ENCODE measurements at places on chromosomes 16 and 17.

DNA sequence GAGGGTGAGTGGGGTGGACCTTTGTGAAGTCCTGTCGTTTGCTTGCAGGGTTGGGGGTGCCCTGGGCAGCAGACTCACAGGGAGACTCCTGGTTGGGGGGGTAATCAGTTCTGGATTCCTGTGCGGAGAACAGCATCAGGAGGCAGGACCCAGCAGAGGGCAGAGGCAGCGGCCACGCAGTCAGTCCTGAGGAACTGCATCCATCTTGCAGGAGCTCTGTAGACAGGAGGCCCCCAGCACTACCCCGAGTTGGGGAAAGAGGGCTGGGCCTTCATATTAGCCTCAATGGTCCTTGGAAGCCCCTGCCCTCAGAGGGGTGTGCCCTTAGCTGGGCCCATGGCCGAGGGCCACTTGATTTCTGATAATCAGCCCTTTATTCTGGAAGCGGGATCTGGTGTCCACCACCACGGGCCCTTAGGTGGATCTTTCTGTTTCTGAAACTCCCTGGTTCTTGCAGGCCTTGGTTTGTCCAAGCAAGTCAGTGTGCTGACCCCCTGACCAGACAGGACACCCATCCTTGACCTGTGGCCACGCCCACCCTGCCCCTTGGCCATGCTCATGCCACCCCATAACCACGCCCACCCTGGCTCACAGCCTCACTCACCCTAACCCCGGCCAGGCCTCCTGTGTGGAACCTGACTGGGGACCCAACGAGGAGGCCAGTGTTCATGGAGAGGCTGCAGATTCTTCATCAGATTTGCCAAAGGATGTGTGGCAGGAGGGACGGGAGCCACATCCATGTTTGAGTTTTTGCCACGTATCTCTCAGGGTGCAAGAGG, 73.5 kb upstream of the CBX4 start:
- no peak for DNase-seq

DNA sequence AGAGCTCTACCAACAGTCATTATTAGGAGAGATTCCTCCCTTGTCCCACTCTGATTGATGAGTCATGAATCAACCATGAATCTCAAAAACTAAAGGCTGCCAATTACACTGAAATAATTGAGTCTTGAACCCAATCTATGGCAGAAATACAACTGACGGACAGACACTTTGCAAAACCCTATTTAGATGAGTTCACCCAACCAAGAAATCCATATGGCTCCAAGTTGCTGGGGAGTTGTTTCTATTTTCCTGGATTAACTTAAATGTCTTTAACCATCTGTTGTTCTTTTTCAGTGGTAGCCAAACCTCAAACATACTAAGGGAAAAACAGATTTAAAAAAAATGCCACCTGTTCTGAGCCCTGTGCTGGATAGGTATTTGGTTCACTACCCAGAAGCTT, 151.0 kb downstream of the SHISA9 start:
- no peak for DNase-seq

DNA sequence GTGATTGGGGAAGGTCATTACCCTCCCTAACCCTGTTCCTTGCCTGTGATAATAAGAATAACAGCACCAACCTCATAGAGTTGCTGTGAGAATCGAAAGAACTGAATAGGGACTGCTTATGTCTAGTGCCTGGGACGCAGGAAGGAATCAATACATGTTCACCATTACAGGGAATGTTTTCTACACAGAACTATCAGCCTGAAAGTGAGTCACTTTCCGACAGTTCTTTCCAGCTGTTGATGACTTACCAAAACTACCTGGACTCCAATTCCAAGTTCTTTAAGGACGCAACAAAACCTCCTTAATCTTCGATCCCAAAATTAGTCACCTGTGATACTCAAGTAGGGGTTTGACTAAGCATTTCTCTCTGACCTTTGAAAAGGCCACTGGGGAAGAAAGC, 29.4 kb downstream of the ZNF423 start:
- DNase-seq = no peak

DNA sequence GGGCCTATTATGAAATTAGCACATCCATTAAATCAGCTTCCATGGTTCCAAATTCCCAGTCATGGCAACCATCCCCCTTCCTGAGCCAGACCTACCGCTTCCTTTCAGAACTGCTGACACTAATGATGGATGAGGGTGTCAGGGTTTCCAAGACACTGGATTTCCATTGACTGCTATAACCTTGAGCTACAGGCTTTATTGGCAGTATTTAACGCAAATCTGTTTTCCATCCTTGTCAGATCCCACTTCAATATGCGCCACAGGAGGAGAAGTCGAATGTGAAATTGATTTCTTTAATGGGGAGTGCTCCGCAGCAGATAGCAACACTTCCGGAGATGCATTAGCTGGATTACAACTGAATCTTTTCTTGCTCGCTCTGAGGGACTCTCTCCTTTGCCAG, 197.1 kb downstream of the HS3ST4 start:
- no peak for DNase-seq

GRCh38 chr17:34579017-34579946, at the start of gene TMEM132E:
TSS of gene TMEM132E (plus strand) at chr17:34579582. CDS start at chr17:34581077, 1,495 bp downstream.
- no peak for DNase-seq

GRCh38 chr16:30075503-30076275, at the start of gene PPP4C:
TSS of gene PPP4C (plus strand) at chr16:30075994. CDS start at chr16:30076378, 384 bp downstream.
- DNase-seq = peak; percentile 95

- DNase-seq = no peak
These were observed 107.8 kb downstream of the XYLT1 start for GRCh38 chr16:17362946-17363345.

- DNase-seq = peak; percentile 53
These were observed 5.6 kb upstream of the CRYM start for GRCh38 chr16:21283521-21284289.

GRCh38 chr16:11379420-11379819, 34.2 kb downstream of the RMI2 start:
- peak; percentile 87 for DNase-seq

GRCh38 chr17:62398891-62399290, 18.5 kb downstream of the EFCAB3 start:
- no peak for DNase-seq

GRCh38 chr17:81143200-81143527, 22.1 kb upstream of the PVALEF start:
- DNase-seq = no peak

- no peak for DNase-seq
These were observed 24.1 kb downstream of the C16orf96 start for GRCh38 chr16:4580250-4580649.

- DNase-seq = no peak
These were observed 22.4 kb downstream of the SREBF1 start for GRCh38 chr17:17814162-17815061.

GRCh38 chr16:83974475-83974874, 6.4 kb downstream of the NECAB2 start:
- DNase-seq = no peak

GRCh38 chr16:68717684-68718083, 19.4 kb upstream of the CDH1 start:
- DNase-seq = no peak

DNA sequence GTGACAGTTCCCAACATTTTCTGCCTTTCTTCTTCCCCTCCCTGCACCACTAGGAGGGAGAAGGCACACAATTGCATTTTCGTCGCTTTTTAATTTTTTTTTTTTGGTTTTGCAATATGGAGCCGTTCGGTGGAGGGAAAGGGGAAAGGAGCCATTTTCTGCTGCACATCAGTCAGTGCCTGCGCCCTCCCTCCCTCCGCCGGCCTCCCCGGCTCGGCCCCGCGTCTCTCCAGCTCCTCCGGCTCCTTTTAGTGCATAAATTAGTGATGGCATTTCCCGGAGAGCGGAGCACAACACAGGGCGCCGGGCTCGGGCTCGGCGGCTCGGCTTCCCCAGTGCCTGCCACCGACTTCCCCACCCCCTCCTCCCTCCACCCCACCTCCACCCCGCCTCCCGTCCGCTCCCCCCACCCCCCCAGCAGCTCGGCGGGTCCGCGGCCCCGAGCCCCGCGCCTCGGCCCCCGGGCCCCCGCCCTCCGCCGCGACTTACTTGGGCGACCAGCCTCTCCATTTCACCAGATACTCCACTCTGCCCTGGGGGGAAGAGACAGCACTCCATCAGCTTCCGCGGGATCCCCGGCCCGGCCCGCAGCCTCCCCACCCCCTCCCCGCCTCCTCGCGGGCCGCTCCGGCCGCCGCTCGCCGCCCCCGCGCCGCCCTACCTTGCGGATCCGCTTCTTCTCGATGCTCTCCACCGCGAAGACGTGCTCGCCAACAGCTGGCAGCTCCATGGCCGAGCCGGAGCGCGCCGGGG, 542 bp downstream of the CBX4 start:
- DNase-seq = peak; percentile 53

DNA sequence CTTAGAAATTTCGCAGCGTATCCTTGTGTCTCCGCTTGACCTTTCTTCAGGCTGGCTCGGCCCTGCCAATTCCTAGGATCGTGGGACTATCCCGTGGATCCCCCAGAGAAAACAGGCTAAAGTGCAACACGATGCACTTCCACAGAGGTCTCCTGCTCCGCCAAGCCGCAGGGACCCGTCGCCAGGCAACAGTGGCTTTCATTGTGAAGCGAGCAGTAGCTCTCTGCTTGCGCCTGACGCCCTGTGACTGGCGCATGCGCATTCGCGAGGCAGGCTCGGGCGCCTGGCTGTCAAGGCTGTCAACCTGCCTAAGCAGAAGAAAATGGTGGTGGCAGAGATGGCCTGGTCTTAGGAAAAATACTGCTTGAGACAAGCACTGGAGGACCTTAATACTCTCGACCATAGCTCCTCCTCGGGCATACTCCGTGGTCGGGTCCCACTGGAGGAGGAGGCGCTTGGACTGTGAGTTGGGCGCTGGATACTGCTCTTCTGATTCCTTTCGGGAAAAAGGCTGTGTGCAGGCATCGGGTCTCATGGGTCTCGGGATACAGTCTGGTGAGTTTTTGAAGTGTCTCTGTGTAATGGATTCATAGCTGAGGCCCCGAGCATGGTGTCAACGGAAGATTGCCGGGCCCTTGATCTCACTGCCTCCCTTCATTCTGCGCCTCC, 2336.1 kb downstream of the TP53TG3F start:
- no peak for DNase-seq

GRCh38 chr17:1755252-1755826, 6.5 kb upstream of the SERPINF1 start:
- no peak for DNase-seq

GRCh38 chr17:57071991-57072944, 12.8 kb upstream of the AKAP1 start:
- no peak for DNase-seq

- no peak for DNase-seq
These were observed 20.2 kb upstream of the FMNL1 start for GRCh38 chr17:45201457-45201856.

DNA sequence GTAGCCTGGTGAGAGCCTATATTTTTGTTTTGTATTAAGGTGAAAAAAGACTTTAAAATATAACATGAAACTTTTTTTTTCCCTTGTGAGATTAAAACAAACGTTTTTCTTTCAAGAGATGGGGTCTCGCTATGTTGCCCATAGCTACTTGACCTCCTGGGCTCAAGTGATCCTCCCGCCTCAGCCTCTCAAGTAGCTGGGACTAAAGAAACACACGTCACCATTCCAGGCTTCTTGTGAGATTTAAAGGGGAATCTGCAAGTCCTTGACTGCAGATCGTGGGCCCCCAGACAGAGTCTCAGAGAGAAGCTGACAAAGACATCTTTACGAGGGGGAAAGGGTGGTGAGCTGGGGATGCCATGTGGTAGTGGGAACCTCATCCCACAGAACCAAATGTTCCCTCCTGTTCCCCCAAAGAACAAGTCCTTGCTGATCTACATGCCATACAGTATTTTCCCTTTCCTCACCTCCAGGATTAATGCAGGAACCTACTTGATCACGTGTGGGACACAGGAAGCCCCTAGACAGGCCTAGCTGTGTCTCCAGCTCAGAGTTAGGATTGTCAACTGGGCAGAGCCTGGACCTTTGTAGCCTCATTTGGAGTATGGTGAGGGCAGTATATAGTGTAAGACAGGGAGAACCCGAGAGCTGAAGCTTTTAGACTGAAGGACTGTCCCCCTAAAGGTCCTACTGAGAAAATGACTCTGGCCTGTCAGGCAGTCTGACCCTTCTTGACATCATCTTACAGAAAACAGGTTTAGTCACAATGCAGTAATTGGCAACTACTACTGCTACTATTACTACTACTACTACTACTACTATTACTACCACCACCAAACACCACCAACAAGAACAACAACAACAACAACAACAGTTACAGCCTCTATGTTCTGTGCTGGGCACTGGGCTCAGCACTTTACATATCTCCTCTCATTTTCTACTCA, 4.1 kb downstream of the MAP3K14 start:
- DNase-seq = peak; percentile 26

DNA sequence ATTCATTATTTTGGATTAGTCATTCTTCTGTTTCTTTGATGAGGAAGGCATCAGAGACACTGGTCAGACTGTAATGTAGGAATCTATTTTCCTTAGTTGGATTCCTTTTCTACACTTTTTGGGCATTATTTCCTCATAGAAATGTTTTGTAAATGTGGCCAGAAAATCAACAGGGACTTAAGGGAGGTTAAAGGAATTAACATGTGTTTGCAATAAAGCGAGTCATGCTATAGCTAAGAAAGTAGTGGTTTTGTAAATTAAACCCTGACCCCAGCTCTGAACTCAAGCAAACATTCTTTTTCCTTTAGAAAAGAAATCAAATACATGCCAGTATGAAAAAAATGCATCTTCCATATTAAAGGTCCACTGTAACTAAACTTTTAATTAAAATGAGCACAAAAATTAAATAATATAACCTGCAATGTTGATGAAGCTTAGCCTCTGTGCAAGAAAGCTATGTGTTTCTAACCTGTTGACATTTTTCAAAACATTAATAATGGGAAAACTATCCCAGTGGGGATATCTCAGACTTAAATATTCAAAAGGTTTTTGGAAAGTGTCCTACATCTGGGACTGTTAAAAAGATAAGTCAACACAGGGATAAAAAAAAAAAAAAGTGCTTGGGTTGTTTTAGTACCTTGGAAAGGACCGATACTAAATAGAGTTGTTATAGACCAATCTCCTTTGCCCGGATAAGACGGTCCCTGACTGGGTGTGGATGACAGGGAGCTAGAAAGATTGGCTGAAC, 428.0 kb downstream of the CA10 start:
- DNase-seq = no peak

GRCh38 chr16:21277045-21277926, 804 bp downstream of the CRYM start:
- DNase-seq = no peak

- no peak for DNase-seq
These were observed 66.3 kb upstream of the MYOCD start for GRCh38 chr17:12599186-12599920.

GRCh38 chr17:69268543-69269014, 40.0 kb upstream of the ABCA10 start:
- no peak for DNase-seq

All from suppressor macrophage treated with lipopolysaccharide for 4 hours (primary cell).